T1000 (cell line): ENCODE measurements at places on chromosomes 6 and 20.

- DNase-seq = no peak
Measured at GRCh38 chr6:112503091-112503596, 156.0 kb downstream of the RFPL4B start.

GRCh38 chr6:28659250-28659566 lies 133.5 kb downstream of the GPX5 start:
- no peak for DNase-seq

GRCh38 chr6:85460921-85461797 lies 11.3 kb downstream of the NT5E start:
- DNase-seq = no peak

GRCh38 chr6:107943626-107944439 lies 14.2 kb downstream of the SEC63 start:
- no peak for DNase-seq

DNA sequence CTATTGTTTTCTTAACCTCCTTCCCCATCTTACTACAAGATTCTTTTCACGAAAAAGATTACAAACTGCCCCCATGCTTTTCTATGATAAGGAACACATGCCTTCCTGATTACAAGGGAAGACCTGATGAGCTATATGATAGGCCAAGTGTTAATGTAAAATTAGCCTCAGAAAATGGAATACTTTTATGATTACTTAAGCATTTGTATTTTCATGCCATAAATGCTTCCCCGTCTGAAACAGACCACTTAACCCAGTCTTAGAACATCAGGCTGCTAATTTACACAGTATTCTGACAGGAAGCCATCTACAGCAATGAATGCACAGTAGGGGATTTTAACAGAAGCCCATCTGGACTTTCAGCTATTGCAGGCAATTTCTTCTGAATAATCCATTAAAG lies 274.9 kb downstream of the HAO1 start:
- DNase-seq = no peak

- DNase-seq = no peak
Measured at GRCh38 chr6:45714006-45714730, 301.5 kb downstream of the CLIC5 start.

DNA sequence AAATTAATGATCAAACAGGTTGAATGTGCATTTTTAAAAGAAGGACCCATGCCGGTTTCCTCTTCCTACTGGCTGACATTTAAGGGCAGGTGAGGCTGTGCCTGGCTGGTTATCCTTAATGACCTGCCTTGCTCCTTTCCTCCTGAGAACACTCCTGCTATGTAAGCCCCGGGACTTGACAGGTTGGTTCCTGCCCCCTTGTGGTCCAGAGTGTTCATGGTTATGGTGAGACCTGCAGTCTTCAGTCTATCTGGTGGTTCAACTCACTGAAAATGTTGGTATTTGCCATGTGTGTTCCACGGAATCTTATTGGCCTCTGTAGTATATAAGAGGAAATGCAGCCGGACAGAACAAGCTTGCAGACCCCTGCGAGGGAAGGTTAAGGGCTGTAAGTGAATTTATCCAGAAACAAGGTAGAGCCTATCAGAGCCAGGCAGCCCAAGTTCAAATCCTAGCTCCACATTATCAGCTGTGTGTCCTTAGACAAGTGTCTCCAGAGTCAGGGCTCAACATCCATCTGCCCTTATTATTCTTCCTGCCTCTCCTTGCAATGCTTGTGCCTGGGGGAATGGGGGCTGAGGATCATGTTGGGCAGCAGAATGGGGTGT lies 5.2 kb upstream of the BPIFA3 start:
- DNase-seq = no peak

DNA sequence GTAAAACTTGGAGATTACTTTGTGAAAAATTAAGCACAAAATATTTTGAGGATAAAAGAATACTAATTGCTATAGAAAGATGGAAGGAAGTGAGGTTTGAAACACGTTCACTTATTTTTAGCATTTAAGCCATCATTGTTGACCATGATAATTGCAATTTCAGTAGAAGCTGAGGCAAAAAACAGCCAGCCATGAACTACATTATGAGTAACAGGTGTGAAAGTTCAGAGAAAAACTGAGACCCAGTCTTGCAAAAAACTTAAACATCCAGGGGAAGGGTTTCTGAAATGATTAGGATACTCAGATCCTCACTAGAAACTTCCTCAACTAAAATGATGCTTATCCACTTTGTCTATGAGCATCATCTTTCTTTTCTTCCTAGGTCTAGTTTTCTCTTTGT lies 619.4 kb downstream of the PHF3 start:
- DNase-seq = no peak

DNA sequence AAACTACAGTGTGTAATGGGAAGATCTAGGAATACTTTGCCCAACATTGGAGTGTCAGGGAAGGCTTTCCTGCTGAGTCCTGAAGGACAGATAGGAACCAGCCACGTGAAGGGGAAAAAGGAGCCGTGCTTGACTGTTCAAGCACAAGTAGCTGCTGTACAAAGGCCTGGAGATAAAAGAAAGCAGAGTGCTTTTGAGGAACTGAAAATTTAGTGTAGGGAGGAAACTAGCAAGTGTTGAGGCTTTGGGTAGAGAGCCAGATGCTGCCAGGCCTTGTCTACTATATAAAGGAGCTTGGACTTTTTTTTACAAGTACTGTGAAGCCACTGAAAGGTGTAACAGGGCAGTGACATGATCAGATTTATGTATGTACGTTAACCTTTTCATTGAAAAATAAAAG lies 39.0 kb downstream of the DSE start:
- no peak for DNase-seq

DNA sequence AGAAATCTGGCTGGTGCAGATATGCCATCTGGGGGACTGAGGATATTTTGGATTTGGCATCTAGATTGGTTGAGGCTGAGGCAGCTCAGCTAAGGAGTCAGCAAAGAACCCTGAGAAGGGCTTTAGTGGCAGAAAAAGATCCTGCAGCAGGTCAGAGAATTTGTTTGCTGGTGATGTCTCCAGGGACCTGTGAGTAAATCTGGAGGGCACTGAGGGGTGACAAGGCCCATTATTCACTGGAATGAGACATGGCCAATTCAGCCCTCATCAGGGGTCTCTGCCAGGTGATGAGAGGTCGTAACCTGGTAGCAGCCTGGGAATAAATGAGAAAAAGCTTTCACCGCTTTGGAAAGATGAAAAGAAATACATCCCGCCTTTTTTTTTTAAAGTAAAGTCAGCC lies 118.3 kb upstream of the FBXL4 start:
- no peak for DNase-seq

DNA sequence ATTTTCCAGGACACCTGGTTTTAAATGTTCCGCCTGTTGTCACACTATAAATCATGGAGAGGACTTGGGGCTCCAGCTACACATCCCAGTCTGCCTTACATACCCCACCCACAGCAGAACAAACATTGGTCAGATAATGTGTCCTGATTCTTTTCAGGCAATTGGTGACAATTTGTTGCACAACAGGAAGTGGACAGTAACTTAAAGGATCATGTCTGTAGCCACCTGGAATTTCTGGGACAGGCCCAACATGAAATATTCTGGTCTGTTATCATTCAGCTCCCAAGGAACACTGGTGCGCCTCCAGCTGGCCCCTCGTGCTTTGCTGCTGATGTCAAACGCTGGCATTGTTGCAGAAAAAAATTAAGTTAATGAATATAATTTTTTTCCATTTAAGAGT lies 117.2 kb downstream of the SOBP start:
- no peak for DNase-seq

DNA sequence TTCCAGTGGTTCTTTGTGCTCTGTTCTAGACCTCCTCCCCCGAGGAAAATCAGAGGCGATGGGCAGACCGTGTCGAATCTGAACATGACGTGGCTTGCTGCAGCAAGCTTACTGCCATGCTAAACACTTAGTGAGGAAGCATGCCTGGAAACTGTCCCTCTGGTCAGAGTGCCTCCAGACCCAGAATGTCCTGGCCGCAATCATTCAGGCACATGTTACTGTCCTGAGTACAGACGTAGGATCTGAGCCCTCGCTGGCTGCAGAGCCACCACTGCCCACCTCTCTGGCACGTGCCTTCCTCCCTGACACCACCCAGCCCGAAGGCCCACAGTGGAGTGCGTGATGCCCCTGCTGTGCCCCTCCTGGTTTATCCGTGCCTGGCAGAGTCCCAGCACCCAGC lies 163.6 kb downstream of the SYNDIG1 start:
- no peak for DNase-seq
